Inflammatory macrophage (primary cell): ENCODE measurements at places on chromosomes 16 and 17.

DNA sequence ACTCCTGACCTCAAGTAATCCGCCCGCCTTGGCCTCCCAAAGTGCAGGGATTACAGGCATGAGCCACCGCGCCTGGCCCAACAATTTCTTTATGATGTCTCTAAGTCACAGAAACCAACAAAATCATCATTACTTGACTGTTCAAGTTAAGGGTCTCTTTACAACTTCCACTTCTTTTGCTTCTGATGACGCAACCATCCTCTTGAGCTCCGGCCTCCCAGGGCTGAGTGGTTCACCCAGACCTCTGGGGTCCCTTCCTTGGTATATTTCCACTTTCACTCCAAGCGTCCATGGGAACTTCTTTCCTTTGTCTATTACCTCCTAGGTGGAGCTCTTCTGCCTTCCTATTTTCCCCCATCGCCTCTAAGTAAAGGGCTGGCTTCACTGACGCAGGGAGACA is 253.7 kb downstream of the NTN1 start:
- no peak for DNase-seq

DNA sequence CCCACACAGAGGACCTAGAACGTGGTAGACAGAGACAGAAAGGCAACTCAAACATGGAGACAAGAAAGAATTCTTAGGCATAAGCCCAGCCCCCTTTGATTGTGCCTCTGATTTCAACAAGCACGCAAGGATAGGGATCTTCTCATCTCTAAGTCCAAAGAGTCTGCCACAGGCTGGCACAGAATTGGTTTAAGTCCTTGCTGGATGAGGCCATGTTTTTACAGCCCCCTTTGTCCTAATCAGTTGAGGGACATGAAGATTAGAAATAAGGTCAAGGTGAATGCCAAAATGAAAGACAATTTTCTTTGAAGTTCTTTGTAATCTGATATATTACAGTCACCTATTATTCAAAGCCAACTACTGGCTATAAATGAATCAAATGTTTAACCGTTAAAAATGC is 68.0 kb upstream of the ATP2A3 start:
- DNase-seq, result no peak

DNA sequence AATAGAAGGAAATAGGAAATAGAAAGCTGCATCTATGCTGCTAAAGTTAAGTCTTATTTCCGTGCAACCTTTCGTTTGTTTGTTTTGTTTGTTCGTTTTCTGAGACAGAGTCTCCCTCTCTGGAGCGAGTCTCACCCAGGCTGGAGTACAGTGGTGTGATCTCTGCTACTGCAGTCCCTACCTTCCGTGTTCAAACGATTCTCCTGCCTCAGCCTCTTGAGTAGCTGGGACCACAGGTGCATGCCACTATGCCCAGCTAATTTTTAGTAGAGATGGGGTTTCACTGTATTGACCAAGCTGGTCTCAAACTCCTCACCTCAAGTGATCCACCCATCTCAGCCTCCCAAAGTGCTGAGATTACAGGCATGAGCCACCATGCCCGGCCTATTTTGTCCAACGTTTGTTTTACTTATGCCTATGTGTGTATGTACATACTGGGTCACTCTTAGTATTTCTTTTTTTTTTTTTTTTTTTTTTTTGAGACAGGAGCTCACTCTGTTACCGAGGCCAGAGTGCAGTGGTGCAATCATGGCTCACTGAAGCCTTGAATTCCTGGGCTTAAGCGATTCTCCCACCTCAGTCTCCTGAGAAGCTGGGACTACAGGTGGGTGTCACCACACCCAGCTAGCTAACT is 16.8 kb downstream of the BMERB1 start:
- DNase-seq, result no peak

DNA sequence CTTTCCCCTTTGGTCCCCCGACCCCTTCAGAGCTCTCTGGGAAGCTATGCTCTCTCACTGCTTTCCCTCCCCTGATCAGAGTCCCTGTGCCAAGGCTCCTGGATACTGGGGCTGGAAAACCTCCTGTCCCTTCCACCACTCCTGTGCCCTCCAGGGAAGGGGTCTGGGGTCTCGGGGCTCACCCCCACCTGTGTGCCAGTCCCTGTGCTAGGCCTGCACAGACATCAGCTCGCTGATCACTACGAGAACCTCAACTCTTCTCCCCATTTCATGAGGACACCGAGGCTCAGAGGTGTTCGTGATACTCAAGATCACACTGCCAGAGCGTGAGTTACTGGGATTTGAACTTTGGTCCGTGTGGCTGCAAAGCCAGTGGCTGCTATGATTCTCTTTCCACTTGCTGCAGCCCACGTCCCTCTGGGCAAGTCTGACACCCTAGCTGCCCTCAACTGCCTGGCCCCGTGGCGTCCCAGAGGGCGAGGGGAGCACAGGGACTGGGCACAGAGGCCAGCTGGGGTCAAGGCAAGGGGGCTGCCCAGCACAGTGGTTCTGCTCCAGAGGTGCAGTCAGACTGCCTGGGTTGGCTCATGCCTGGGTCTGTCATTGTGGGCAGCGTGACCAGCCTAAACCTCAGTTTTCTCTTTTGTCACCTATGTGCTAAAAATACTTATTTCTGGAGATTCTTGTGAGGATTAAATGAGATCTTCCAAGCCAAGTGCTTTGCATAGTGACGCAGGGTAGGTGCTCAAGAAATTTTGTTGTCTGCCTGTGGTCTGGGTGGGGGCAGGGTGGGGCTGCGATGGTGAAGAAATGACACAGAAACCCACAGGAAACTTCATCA is 43.8 kb upstream of the TOB1 start:
- peak; percentile 18 for DNase-seq

DNA sequence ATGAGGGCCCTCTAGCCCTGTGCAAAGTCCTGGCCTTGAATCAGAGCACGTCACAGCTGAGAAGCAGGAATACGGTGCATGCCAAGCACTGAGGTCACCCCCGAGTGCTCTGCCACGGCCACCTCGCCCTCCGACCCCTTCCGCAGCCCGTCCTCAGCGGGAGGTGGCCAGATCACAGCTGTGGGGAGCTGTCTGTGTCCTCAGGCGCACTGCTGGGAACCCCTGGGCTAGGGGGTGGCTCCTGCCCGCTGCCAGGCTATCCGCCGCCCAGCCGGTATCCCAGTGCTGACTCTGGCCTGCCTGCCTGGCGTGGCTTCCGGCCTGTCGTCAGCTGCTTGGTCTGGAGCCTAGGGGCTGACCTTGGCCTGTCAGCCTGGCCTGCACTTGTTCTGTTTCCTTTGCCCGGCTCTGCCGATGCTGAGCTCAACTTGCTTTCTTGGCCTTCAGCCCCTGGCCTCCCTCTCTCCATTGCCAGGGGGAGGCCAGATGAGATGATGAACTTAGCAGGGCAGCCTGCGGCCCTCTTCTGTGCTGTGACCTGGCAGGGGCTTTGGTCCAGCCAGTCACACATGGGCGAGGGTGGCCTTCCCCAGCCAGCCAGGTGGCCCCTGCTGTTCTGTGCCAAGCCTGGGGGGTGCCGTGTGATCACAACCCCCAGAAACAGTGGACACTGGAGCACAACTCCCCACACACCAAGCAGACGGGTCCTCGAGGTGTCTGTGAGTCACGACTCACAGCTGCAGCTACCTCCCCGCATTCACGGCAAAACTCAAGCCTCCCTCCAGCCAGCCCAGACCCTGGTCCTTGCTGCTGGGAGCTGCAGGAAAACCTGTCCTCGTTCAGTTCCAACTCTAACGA is 77.3 kb downstream of the ZDHHC7 start:
- DNase-seq, result no peak

GRCh38 chr17:41959336-41960095 is 7.1 kb upstream of the CNP start:
- DNase-seq, result peak; percentile 20

- no peak for DNase-seq
Observed at GRCh38 chr16:31569360-31569717, 41.6 kb downstream of the AHSP start.

GRCh38 chr17:65079489-65079900 is 23.0 kb upstream of the GNA13 start:
- no peak for DNase-seq

DNA sequence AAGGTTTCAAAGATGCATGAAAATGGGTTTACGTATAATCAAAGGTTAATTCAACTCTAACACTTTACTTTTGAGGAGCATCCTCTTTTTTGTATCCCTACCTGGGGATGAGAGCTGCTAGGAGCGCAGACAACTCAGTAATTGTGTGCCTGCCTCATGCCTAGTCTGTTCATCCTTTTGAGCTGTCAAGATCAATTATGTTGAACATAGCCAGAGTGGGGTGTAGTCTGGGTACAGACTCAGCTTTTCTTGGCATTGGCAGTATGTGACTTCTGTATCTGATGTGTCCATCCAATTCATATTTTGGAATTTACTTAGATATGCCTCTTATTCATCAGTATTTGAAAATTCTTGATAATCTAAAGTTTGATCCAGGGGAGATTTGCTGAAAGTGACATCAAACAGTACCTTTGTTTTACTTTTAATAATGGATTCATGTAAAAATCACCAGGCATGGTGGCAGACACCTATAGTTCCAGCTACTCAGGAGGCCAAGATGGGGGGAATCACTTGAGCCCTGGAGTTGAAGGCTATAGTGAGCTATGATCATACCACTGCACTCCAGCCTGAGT is 24.1 kb downstream of the PRKCA start:
- DNase-seq, result no peak

DNA sequence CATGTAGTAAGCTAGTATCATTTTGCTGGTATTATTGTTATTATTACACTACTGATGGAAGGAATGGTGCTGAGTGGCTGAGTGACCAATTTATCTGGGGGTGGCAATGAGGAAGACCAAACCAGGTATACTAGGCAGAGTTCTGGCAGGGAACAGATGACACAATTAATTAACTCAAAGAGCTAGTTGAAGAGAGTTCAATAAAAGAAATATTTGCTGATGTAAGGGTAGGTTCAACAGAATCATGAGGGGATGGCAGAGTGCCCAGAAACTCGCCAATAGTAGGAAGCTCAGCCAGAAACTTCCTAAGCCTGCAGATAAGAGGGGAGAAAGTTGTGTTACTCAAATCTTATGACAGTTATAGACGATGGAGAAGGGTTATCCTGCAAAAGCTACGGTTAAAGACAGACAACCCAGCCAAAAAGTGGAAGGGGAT is 352.5 kb downstream of the KCNJ2 start:
- peak; percentile 32 for DNase-seq

DNA sequence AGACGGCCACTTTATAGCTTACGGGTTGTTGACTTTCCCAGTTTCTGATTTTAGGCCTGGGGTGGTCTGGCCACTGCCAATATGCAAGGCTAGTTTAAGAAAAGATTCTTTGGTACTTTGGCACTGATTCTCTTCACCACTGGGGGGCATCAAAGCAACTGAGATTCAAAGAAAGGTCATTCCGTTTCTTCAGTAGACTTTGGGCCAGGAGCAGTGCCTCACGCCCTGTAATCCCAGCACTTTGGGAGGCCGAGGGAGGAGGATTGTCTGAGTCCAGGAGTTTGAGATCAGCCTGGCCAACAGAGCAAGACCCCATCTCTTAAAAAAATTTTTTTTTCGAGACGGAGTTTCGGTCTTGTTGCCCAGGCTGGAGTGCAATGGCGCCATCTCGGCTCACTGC is 53.0 kb downstream of the RPA1 start:
- DNase-seq, result peak; percentile 37
